ENCODE measurements at places on chromosomes 1 and 21.

- no peak for DNase-seq
Measured at GRCh38 chr1:202189918-202190715, 3.5 kb upstream of the LGR6 start.

DNA sequence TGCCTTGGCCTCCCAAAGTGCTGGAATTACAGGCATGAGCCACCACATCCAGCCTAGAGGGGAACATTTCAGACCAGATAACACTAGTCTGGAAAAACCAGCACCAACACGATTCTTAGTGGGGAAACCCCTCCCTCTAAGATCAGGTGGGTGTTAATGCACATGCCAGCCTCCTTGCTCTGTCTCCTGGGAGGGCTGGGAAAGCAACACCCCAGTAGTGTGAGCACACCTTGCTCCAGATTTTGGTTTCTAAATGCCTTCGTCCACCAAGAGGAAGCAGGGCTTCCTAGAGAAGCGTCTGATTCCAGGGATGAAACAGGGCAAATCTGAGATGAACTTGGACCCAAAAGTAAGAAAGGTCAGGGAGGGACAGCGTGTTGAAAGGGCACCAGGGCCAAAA is 2.2 kb upstream of the KRTAP10-4 start:
- no peak for DNase-seq

- no peak for DNase-seq
Measured at GRCh38 chr1:65813956-65814355, 21.3 kb downstream of the PDE4B start.

DNA sequence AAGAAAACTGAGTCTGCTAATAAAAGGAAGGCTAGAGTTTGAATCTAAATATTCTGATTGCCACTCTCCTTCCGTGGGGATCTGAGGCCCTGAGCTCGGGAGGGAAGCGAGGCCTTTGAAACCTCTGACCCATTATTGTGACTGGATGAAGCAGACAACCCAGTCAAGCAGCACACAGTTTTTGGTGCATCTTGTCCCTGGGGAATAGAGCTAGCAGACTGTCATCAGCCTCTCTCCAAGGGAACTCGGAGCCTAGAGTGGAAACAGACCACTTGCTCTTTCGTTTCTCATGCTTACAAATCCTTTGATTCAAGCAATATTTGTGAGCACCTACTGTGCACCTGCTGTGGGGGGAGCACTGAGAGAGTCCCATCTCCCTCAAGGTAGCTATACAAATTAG is 133.2 kb upstream of the KLHDC7A start:
- no peak for DNase-seq

DNA sequence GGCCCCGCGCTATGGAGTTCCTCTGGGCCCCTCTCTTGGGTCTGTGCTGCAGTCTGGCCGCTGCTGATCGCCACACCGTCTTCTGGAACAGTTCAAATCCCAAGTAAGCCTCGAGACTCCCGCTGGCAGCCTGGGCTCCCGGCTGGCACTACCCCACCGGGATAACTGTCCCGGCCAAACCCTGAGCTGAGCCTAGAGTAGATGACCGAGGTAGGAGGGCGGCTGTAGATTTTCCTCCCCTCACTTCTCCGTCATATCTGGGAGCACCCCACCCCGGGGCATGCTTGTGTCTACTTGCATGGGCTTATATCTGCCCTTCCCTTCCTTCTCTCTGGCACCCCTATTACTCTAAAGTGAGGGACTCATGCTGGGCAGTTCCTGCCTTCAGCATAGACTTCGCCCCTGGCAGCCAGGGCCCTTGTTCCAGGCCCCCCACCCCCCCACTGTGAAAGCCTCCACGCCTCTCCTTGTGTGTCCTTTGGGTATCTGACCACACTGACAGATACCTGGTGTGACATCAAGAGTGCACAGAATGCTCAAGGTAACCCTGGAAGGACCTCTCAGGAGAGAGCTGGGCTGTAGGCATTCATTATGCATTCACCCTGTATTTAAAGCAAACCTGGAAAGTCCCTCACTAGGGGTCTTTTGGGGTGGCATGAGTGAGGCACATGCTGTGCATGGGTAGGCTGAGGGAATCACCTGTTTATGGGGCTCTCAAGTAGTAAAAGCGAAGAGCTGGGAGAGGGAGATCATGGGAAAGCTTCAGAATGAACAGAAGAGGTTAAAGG is 485 bp downstream of the EFNA1 start:
- DNase-seq: no peak

GRCh38 chr1:65393347-65393746 is 27.1 kb upstream of the LEPR start:
- DNase-seq: no peak

- no peak for DNase-seq
Measured at GRCh38 chr21:28790335-28790734, 202.3 kb downstream of the LTN1 start.

GRCh38 chr21:22575165-22575584 is 1577.0 kb downstream of the NCAM2 start:
- peak; percentile 14 for DNase-seq

Measured in neural crest cell (in vitro differentiated cells).